ENCODE measurements at places on chromosomes 13 and 19.

GRCh38 chr13:25493931-25494640, 122.3 kb downstream of the ATP8A2 start:
- H3K27me3 ChIP-seq, result peaks cover 14% of the 10 kb centered on the region
- no peaks in the 10 kb centered on the region for H3K36me3 ChIP-seq
- no peaks in the 10 kb centered on the region for H3K4me1 ChIP-seq
- no peak overlapping the region for H3K27ac ChIP-seq

- H3K27me3 ChIP-seq, result peaks cover 37% of the 10 kb centered on the region
- H3K4me1 ChIP-seq, result peaks cover 78% of the 10 kb centered on the region
- H3K27ac ChIP-seq, result no peak overlapping the region
- no peak overlapping the region for H3K4me3 ChIP-seq
Measured at GRCh38 chr19:54373781-54374631, 9.3 kb upstream of the LAIR1 start.

DNA sequence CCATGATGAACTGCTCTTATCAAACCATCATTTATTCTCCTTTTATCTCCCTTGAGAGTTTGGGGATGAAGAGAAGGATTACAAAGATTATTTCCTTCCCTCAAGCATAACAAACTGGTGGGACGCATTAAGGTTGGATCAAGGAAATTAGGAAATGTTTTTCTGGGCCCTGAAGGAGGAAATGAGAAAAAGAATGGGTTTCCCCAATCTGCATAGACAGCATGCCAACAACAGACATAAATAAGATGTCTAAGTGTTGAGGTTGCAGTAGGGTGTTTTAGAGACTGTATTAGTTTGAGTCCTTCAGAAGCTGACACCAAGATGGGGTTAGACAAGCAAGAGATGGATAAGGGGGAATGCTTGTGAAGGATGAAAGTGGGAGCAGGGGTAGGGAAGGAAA, 7.3 kb downstream of the EPSTI1 start:
- H3K4me3 ChIP-seq, result no peak overlapping the region
- no peak for DNase-seq
- no peaks in the 10 kb centered on the region for H3K27me3 ChIP-seq

GRCh38 chr19:51333836-51334460, 8.0 kb downstream of the VSIG10L start:
- no peaks in the 10 kb centered on the region for H3K36me3 ChIP-seq
- no peak overlapping the region for H3K4me3 ChIP-seq
- peaks cover 6% of the 10 kb centered on the region for H3K27me3 ChIP-seq
- no peak for DNase-seq
- H3K27ac ChIP-seq, result no peak overlapping the region

DNA sequence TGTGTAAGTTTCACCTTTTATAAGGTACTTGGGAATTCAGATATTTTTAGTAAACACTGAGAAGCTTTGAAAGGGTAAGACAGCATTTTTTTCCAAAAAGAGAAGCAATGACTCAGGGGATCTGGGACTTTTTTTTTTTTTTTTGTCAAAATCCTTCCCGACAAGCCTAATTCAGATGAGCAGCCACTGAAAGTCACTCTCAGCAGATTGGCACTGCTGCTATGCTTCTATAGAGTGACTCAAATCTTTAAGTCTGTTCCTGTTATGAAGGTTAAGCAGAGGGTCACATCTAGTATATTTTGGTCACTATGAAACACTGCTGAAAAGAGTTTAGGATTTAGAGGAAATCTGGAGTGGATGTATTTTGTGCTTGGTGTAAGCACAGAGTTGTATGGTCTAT, 571.1 kb downstream of the MYO16 start:
- DNase-seq, result no peak
- no peak overlapping the region for H3K4me3 ChIP-seq
- no peaks in the 10 kb centered on the region for H3K36me3 ChIP-seq
- no peak overlapping the region for H3K27ac ChIP-seq
- no peaks in the 10 kb centered on the region for H3K27me3 ChIP-seq

DNA sequence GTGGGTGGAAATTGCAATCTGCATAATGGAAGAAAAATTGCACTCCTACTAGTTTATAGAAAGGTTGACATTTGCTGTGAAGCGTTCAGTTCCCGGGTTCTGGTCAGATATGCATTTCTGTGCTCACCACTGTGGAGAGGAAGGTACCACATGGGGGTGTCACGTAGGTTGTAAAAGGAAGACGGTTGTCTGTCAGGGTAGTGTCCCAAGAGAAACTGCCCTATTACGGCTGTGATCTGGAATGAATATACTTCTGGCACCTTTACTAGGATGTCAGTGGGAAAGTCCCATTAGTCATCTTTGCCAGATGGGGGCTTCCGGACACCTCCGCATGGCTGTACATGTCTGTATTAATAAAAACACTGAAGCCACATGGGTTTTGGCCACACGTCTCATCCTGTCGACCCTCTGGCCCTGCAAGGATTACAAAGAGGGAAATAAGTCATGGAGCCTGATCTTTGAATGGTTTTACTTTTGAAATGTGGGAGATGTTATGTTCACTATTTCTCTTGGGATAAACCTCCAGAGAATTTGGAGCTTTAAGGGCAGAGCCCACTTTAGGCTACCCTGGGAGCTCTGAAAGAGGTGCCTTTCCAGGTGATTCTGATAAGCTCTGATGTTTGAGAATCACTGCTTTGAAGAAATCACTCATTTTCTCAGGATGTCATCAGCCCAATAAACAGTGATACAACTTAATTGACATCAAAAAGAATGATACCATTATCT, 133.9 kb downstream of the AKAP11 start:
- peak overlapping the region; percentile 85 for H3K27ac ChIP-seq
- H3K36me3 ChIP-seq, result no peaks in the 10 kb centered on the region
- DNase-seq, result peak; percentile 32
- no peaks in the 10 kb centered on the region for H3K27me3 ChIP-seq
- H3K4me3 ChIP-seq, result peak overlapping the region; percentile 38

GRCh38 chr13:53501387-53501786, 472.8 kb downstream of the OLFM4 start:
- no peak for DNase-seq
- H3K4me3 ChIP-seq, result no peak overlapping the region
- H3K36me3 ChIP-seq, result no peaks in the 10 kb centered on the region
- no peaks in the 10 kb centered on the region for H3K4me1 ChIP-seq
- H3K27ac ChIP-seq, result no peak overlapping the region
- no peaks in the 10 kb centered on the region for H3K27me3 ChIP-seq

DNA sequence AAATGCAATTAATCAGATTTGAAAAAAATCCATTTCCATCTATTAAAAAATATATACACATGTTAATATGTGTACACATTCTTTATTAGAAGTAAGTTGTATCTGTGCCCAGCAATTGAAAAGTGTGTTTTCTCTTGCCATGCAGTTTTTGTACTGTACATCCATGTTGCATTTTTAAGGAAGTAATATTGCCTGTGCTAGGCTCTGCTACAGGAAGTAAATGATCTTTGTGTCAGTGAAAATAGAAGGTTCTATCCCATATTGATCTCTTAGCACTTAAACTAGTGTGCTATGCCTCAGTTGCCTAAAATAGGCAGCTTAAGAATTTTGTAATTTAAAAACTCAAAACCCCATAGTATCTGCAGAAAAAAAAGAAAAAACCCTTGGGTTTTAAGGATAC, 122.5 kb downstream of the CDK8 start:
- no peaks in the 10 kb centered on the region for H3K36me3 ChIP-seq

GRCh38 chr19:18908917-18909619, 10.1 kb downstream of the COPE start:
- DNase-seq, result no peak
- H3K36me3 ChIP-seq, result peaks cover 20% of the 10 kb centered on the region
- H3K4me1 ChIP-seq, result no peaks in the 10 kb centered on the region
- H3K27me3 ChIP-seq, result no peaks in the 10 kb centered on the region
- H3K4me3 ChIP-seq, result no peak overlapping the region

DNA sequence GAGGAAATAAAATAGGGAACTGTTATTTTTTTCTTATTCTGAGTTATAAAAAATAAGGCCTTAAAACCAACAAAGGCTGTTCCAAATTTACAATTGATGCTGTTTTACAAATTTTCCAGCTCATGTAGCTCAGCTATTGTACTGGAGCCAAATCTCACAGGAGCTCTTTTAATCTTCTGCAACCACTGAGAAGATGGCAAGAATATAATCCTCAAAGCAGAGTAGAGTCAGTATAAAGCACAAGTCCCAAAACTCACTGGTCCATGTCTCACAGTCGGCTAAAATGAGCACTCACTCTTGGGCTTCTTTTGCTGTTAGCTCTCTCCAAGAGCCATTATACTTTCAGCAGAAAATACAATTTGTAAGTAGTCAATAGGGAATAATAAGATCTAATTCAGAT, 1074.4 kb upstream of the PRR20A start:
- no peaks in the 10 kb centered on the region for H3K36me3 ChIP-seq
- no peaks in the 10 kb centered on the region for H3K27me3 ChIP-seq
- H3K4me3 ChIP-seq, result no peak overlapping the region

DNA sequence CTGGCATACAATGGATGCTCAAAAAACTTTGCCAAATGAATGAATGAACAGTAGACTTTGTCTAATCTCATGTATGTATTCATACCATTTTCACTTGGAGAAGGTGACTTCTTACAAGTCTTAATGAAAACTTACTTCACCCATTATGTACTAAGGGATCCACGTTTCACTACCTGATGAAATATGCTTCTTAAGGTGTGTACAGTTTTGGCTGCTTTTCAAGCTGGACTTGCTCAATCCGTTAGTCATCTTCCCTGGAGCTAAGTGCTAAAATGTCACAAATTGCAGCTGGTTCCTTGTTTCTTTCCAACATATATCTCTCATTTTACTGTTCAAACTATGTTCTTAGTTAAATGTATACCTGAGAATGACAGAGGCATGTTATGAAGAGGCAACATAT, 4.2 kb upstream of the CCNA1 start:
- H3K4me1 ChIP-seq, result peaks cover 16% of the 10 kb centered on the region
- no peak overlapping the region for H3K27ac ChIP-seq
- no peak for DNase-seq
- no peak overlapping the region for H3K4me3 ChIP-seq
- H3K27me3 ChIP-seq, result peaks cover 70% of the 10 kb centered on the region

- no peak overlapping the region for H3K27ac ChIP-seq
- H3K4me1 ChIP-seq, result no peaks in the 10 kb centered on the region
- H3K4me3 ChIP-seq, result no peak overlapping the region
- no peak for DNase-seq
- peaks cover 33% of the 10 kb centered on the region for H3K36me3 ChIP-seq
Measured at GRCh38 chr13:41751734-41752445, 209.0 kb downstream of the VWA8 start.

DNA sequence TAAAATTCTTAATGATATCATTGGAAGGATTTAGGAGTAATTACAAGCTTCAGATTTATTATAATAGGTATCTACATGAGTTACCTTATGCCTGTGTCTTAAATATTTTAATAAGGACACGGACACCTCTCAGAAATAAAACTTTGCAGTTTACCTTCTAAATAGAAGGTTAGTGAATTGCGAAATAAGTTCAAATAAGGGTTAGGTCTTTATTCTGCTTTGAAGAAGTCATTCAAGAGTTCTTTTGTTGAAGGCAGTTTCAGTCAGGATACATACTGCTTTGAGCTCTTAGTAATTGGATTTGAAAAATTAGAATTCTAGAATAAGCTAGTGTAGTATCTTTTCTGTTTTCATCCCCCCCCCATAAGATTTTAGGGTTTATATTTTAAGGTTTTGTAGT, 53.0 kb downstream of the NAA16 start:
- no peak overlapping the region for H3K27ac ChIP-seq
- H3K36me3 ChIP-seq, result peaks cover 75% of the 10 kb centered on the region
- no peak overlapping the region for H3K4me3 ChIP-seq

GRCh38 chr19:30066781-30067759, 125.0 kb downstream of the URI1 start:
- DNase-seq, result no peak
- H3K4me3 ChIP-seq, result no peak overlapping the region
- H3K36me3 ChIP-seq, result no peaks in the 10 kb centered on the region
- no peak overlapping the region for H3K27ac ChIP-seq
- no peaks in the 10 kb centered on the region for H3K27me3 ChIP-seq
- H3K4me1 ChIP-seq, result no peaks in the 10 kb centered on the region

DNA sequence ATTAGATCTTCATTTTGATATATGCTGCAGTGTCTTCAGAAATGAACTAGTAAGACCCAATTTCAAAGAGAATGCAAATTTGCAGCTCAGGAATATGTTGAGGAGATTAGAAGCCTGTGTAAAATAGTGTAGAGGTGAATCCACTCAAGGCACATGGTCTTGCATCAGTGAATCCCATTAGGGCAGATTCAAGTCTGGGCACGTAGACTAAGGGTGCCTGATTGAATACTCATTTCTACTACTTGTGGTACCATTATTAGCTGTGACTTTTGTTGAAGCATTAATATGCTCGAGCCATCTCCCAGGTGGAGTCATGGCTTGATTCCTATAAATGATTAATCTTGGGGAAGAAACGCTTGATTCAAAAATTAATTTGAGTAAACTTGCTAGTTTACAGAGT, 129.4 kb downstream of the AKAP11 start:
- H3K36me3 ChIP-seq, result peaks cover 7% of the 10 kb centered on the region
- no peak for DNase-seq
- H3K27me3 ChIP-seq, result no peaks in the 10 kb centered on the region
- no peak overlapping the region for H3K4me3 ChIP-seq

DNA sequence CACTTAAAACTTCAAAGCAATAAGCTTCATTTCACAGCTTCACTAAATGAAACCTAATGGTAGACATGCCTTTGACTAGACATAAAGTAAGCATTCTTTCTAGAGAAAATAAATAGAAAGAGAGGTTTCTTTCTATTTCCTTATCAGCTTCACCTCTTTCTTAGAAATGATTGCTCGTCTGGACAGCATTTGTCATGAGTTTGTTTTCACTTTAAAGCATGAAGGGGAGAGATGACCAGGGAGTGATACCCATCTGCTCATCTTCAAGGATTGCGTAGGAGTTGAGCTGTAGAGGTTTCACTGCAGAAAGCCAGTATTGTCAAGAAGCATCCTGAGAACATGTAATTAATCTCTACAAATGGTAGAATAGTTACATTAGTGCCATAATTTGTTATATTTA, 61.3 kb downstream of the COL4A2 start:
- peaks cover 31% of the 10 kb centered on the region for H3K27me3 ChIP-seq
- H3K4me3 ChIP-seq, result no peak overlapping the region
- H3K4me1 ChIP-seq, result no peaks in the 10 kb centered on the region
- no peak for DNase-seq
- H3K27ac ChIP-seq, result no peak overlapping the region

GRCh38 chr13:73998631-73999030, 135.6 kb downstream of the KLF12 start:
- DNase-seq, result no peak
- H3K27me3 ChIP-seq, result no peaks in the 10 kb centered on the region
- peak overlapping the region; percentile 60 for H3K27ac ChIP-seq
- H3K36me3 ChIP-seq, result peaks cover 10% of the 10 kb centered on the region

- no peak overlapping the region for H3K27ac ChIP-seq
- H3K4me3 ChIP-seq, result no peak overlapping the region
Measured at GRCh38 chr13:52136763-52137162, 7.9 kb upstream of the NEK5 start.

DNA sequence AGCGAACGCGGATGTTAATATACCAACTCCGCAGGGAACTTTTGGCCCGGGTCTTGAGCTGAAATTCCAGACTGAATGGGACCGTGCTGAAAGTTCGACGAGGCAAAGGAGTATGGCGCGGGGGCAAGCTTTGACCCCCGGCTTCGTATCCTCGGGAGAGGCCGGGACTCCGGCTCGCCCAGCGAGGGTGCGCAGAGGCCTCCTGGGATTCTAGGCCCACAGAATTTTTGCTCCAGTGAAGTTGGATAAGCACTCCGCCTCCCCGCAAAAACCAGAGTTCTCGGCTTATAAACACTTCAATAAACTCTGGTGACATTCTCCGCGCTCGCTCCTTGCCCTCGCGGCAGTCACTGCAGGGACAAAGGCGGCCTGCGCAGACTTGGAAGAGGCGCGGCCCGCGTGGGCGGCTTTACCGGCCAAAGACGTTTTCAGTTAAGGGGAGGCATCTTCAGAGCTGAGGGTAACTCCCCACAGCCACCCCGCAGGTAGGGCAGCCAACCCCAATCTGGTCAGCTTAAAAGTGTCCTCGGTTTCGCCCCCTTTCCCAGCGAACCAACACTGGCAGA, 112.6 kb downstream of the KCNRG start:
- no peak for DNase-seq
- peak overlapping the region; percentile 62 for H3K27ac ChIP-seq
- H3K4me1 ChIP-seq, result peaks cover 66% of the 10 kb centered on the region
- peak overlapping the region; percentile 81 for H3K4me3 ChIP-seq
- H3K36me3 ChIP-seq, result peaks cover 18% of the 10 kb centered on the region

Measured in activated CD4-positive, alpha-beta T cell treated with anti-CD3 and anti-CD28 coated beads, Interleukin-2, amount 10 ng/mL, durations not matched to agents 7 days and 5 days (primary cell).